Astrocyte of the spinal cord (primary cell): ENCODE measurements at places on chromosomes 7 and 10.

- DNase-seq, result no peak
These were observed 5.8 kb upstream of the YAE1 start for GRCh38 chr7:39560408-39560807.

DNA sequence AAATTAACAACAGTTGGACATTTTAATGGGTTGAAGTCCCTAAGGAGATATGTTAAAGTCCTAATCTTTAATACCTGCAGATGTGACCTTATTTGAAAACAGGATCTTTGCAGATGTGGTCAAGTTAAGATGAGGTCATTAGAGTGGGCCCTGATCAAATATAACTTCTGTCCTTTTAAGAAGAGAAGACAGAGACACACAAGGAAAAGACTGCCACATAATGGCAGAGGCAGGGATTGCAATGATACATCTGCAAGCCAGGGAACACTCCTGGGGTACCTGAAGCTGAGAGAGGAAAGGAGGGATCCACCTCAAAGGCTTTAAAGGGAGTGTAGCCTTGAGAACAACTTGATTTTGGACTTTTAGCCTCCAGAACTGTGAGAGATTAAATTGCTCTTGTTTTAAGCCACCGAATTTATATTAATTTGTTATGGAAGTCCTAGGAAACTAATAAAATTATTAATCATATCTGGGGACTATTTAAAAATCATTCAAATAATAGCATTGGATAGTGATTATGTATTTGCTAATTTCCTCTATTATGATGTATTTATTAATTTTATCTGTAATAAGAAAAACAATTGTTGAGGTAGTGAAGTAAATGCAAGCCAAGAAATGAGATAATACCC lies 700.0 kb upstream of the PCDH15 start:
- DNase-seq, result peak; percentile 19

DNA sequence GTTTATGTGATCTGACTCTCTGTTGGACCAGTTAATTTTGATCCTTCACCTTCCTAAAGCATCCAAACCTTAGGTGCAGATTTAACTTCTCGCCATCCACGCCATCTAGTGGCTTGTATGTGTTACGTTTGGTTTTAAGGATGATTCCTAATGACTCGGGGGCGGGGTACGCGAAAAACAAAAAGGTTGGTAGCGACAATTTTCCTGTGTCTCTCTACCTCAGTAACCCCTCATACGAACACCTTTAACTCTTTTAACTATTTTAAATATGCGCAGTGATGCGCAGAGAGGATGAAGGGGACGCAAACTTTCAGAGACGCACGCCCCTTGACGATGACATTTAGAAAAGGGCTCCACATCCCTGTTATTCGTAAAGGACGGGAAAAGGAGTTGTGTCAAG lies 714 bp upstream of the KCND2 start:
- DNase-seq, result peak; percentile 48

DNA sequence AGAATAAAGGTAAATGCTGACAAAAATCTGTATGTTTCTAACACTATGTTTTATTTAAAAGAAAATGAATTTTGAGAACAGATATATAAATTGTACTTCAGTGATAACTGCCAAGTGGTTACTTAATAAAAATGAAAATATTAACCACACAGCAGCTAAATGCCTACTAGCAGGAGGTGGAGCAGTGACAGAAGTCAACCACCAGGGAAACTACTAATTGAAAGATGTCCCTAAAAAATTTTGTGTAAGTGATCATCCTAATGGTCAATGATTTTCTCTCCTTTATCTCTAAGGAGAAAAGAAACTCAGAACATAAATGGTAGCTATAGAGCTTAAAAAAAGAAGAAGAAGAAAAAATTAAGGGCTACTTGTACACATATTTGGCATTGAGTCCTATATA lies 22.9 kb downstream of the WNT16 start:
- no peak for DNase-seq

DNA sequence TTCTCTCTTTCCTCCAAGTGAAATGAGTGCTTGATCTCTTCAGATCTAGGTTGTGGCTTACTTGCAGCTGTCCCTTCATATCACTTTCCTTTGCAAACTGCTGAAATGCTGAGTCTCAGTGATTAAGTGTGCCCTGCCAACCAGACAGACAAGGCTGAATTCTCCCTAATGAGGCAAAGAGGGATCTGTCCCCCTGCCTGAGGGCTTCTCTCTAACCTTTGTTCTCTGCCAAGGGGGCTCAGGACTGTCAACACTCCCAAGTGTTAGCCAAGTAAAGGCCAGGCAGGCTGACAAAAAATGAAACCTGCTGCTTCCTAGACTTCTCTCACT lies at the start of gene MSS51:
TSS of gene MSS51 (minus strand) at position 24 of the 330 bp plus-strand sequence. CDS start 5,277 bp downstream, outside the sequence.
- no peak for DNase-seq

DNA sequence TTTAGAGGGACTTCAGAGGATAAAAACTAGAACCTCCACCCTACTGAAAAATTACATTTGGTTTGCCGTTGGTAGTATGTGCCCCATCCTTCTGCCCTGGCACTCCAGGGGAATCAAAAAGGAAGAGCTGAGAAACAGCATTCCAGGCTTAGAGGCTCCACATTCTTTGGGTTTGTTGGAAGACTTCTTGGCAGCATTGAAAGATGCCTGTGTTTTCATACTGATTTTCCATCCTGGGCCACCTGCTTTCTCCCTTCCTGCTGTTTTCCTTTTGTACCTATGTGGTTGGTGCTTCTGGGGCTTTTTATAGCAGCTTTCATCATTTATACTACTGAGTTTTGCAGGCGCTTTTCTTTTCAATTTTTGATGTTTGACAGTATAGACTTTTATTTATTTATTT lies 61.7 kb downstream of the AUTS2 start:
- peak; percentile 37 for DNase-seq

GRCh38 chr10:7285522-7286322 lies 125.1 kb downstream of the SFMBT2 start:
- peak; percentile 16 for DNase-seq

DNA sequence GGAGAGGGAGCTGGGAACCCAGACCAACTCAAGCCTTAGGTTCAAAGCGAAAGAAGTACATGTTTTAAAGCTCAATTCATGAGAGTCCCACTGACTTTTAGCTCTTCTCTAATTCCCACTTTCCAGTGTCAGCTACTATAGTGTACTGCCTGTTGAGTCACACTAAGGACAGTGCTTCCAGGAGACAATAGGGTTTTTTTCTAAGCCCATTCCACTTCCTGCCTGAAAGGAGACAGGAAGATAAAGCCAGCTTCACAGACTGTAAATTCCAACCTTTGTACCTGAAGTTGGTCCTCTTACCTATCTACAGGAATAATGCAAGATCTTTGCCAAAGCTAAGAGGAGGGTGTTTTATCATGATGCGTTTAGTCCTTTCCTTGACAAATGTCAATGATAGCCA lies 4.4 kb downstream of the MSRB2 start:
- DNase-seq, result peak; percentile 26

DNA sequence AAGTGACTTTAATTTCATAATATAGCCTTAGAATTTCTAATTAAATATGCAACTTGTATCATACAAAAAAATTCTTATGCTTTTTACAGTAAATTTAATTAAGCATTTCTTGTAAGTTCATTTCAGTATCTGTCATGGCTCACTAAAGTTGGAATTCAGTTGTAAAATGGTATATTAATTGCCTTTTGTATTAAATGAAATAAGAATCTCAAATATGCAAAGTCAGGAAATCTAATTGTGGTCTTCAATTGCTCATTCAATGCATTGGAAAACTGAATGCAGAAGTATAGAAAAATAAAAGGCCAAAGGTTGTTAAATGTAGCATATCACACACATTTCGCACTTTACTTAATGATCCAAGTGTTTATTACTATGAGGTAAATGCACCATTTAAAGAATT lies 189.5 kb downstream of the PHF14 start:
- no peak for DNase-seq

DNA sequence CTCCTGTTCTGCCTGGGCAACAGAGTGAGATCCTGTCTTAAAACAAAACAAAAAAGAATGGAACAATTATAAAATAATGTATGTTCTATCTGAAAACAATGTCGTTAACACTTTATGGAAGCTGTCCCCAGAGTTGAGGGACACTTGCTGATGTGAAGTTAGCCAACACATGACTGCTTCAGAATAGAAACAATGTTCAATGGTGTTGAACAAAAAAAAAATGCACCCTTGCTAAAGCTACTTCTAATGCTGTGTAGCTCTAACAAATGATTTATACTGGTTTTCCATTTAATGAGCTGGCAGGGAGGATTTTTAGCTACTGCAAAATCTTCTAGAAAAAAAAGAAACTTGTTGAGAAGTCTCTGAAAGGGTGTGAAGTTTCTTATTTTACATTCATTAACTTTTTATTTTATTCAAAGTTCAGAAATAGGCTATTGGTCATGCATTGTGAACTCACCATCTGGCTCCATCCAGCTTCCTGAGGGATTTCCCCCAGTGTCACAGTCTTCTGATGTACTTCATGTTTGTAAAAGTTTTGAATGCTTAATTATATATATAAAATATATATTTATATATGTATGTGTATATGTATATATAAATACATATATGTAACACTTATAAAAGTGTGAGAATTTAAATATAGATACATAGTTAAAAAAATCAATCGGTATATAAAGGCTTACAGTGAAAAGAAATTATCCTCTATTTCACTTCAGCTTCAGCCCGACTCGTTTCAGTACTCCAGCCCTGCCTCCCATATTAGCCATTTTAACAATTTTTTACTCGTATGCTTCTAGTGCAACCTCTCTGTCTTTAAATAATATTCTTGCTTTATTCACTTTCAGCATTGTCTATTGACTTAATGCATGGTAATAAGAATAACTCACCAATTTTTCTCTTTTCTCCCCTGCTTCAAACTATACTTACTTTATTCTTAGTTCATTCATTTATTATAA lies 35.0 kb downstream of the HDAC9 start:
- DNase-seq, result no peak

GRCh38 chr7:27564881-27565482 lies 97.7 kb downstream of the HIBADH start:
- no peak for DNase-seq

- no peak for DNase-seq
These were observed 55.8 kb downstream of the PTN start for GRCh38 chr7:137287651-137288258.

GRCh38 chr10:55550236-55550635 lies 749.2 kb upstream of the PCDH15 start:
- DNase-seq, result peak; percentile 54

DNA sequence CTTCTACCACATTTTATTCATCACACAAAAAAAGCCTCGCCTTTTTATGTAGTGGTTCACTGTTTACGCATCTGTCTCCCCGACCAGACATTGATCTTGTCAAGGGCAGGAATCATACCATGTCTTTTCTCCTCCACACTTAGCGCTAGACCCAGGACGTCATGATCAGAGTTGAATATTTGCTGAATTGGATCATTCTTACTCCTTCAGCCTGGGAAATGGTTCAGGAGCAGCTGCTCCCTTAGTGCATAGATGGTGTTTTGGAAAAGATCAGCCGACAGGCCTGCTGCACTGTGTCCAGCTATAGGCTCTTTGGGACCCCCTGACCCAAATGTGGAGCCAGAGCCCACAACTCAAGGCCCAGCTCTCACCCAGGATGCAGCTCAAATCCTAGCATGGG lies 249.1 kb upstream of the TMEM72 start:
- DNase-seq, result no peak

DNA sequence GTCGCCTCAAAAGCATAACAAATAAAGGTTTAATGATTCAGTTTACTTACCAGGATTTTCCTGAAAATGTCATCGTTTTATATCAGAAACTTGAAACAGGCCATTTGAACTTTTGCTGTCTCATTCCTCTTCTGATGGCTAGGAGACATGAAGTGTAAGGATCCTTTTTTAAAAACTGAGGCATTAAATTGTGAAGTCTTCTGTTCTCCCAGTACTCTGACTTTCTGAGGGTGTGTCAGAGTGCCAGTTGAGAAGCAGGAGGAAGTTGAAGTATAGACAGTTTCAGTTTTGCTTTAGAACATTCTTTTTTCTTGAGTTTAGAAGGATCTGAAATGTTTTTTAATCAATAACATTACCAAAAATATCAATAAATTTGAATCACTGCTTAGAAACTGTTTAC lies at the start of gene SAMD9L:
TSS of gene SAMD9L (minus strand) at position 242 of the 400 bp plus-strand sequence. CDS start 12,414 bp downstream, outside the sequence.
- peak; percentile 24 for DNase-seq

DNA sequence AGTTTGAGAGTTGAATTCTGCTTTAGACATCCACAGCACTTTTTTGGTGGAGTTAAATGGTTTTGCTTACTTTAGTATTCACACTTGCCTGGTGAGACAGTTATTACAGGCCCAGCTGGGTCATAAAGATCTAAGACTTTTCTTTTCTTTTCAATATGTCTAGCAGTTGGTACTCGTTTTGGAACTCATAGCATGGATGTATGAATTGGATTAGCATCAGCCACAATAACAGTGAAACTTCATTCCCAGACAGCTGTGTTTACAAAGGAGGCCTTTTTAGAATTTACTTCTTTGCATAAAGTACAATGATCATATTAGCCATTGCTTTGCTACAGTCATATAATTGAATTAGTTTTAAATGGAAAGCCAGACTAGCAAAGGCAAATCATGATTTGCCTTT lies 168.4 kb upstream of the DKK1 start:
- DNase-seq, result no peak

DNA sequence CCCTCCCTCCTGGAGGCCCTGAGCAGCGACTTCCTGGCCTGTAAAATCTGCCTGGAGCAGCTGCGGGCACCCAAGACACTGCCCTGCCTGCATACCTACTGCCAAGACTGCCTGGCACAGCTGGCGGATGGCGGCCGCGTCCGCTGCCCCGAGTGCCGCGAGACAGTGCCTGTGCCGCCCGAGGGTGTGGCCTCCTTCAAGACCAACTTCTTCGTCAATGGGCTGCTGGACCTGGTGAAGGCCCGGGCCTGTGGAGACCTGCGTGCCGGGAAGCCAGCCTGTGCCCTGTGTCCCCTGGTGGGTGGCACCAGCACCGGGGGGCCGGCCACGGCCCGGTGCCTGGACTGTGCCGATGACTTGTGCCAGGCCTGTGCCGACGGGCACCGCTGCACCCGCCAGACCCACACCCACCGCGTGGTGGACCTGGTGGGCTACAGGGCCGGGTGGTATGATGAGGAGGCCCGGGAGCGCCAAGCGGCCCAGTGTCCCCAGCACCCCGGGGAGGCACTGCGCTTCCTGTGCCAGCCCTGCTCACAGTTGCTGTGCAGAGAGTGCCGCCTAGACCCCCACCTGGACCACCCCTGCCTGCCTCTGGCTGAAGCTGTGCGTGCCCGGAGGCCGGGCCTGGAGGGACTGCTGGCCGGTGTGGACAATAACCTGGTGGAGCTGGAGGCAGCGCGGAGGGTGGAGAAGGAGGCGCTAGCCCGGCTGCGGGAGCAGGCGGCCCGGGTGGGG lies 2.2 kb downstream of the TRIM56 start:
- DNase-seq, result no peak

DNA sequence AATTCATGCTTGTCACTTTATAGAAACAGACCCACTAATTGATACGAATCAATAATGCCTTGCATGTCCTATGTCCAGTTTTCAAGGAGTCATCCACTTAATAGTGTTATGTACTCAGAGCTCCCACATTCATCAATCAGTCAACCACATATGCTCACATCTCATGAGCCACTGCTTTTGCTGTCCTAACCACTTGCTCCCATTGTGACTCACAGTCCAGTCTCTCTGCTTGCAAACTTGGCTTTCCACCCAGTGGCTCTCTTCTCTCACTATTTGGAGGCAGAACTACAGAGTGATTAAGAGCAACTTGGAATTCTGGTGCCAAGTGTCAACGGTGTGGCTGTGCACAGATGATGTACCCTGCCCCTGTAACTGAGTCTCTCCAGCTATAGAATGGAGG lies 166.0 kb downstream of the SNX13 start:
- peak; percentile 87 for DNase-seq
